ENCODE measurements at places on chromosomes 2 and 18.

- no peak for DNase-seq
These were observed 12.1 kb upstream of the MAPRE2 start for GRCh38 chr18:35029103-35029502.

DNA sequence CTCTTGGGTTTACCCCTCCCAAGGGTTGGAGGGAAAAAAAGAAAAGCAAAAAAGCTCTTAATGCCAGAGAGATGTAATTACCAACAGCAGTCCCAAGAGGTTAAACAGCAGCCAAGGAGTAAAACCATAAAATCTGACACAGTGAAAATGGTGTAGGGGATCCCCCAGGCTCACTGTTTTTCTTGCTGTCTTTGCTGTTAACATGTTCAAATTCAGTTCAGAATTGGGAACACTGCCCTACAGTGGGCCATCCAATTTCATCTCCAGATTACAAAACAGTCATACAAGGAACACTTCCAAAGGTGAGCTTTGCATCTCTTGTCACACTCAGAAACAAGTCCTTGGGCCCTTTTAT is 54.5 kb downstream of the PLEKHM3 start:
- DNase-seq, result no peak

GRCh38 chr2:20443276-20443920 is 3.5 kb upstream of the RHOB start:
- DNase-seq, result peak; percentile 57

DNA sequence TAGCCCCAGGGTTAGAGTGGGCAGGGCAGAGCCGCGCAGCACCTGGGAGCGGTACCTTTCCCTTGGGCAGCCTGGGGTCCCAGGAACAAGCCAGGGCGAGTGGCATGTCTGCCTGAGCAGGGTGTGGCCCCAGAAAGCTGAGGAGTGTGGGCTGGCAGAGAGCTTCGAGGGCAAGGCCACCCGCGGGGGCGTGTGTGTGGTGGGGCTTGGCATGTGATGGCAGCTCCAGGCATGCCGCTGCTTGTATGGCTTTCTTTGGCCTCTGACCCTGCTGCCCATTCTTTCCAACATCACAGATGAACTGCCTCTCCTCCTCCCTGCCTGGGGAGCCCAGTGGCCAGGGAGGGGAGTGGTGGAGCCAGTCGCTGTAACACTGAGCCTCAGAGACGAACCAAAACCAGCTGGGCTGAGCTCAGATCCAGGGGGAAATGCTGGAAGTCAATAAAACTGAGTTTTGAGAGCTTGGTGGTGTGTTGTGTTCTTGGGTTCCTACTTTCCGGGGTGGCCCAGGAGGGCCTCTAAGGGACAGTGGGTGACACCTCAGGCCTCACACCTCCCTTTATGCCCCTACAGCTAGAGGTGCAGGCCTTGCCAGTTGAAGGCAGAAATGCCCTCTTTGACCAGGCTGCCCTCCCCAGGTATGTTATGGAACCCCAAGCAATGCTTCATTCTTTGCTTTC is 7.4 kb downstream of the DNAJB2 start:
- no peak for DNase-seq

All from GM12865 (cell line).